ENCODE measurements at places on chromosomes 6 and 20.
A peak's percentile ranks its signal among the peaks of the same experiment; 100 is the strongest.

GRCh38 chr6:15804164-15805154, 141.6 kb upstream of the DTNBP1 start:
- no peak for DNase-seq

DNA sequence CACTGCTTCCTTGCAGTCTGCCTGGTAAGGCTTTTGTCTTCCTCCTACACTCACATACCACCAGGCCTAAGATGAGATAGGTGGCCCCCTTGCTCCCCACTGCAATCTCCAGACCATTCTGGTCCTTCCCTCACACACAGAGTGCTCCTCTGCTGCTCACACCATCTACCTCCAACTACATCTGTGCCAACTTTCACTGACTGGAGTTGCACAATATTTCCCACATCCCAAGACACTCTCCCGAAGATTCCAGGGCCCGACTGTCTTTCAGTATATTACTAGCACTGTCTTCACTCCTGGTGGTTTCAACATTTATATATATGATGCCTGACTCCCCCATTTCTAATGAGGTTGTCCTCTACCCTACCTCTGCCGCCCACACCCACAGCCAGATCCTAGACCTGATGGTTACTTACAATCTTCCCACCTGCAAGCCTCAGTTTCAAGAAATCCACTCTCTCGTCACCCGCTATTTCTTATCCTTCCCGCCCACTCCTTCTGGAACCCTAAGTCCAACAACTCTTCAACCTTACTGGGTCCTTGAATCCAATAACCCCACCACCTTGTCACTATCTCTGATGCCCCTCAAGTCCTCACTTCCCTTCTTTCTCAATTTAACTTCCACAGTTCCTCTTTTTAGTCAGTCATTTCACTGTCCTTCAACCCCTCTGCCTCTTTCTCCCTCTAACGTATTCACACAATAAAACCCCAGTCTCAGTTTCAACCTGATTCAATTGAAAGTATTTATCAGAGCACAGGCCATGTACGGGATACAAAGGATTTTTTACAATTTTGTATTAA, 21.6 kb downstream of the RALGAPA2 start:
- DNase-seq = no peak

GRCh38 chr6:46637145-46637544, 15.5 kb downstream of the CYP39A1 start:
- DNase-seq = no peak

- DNase-seq = no peak
These were observed 65.3 kb upstream of the SNX9 start for GRCh38 chr6:157757430-157758403.

- DNase-seq = no peak
These were observed 68.9 kb downstream of the PERP start for GRCh38 chr6:138038142-138038870.

DNA sequence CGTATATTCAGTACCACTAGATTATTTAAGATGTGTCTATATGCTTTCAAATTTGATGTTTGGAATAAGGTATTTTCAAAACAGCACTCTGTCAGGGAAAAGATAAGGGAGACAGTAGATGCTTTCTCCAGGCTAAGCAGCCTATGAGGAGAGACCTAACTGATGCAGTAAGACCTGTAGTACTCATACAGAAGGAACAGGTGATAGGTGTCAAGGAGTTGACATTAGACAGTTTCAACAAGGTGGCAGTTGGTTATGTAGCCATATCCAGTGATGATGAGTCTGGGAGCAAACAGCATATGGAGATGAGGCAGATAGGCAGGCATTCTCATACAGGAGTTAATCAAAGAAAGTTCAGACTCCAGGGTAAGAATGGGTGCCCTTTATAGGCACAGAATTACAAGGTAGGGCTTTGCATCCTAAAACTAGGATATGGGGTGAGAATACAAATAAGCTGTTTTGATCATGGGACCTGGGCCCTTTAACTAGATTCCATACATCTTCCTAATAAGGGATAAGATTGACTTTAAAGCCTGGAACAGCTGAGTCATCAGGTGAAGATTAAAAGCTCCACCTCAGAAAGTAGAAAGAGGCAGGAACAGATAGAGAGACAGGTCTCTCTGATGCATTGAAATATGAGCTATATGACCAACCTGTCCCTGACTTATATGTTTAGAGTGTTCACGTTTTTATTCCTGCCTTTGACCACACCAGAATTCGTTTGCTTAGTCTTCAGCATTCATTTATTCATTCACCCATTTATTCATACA, 7.9 kb downstream of the RSPH4A start:
- DNase-seq = no peak

- no peak for DNase-seq
These were observed 30.5 kb downstream of the UBD start for GRCh38 chr6:29528988-29529560.

DNA sequence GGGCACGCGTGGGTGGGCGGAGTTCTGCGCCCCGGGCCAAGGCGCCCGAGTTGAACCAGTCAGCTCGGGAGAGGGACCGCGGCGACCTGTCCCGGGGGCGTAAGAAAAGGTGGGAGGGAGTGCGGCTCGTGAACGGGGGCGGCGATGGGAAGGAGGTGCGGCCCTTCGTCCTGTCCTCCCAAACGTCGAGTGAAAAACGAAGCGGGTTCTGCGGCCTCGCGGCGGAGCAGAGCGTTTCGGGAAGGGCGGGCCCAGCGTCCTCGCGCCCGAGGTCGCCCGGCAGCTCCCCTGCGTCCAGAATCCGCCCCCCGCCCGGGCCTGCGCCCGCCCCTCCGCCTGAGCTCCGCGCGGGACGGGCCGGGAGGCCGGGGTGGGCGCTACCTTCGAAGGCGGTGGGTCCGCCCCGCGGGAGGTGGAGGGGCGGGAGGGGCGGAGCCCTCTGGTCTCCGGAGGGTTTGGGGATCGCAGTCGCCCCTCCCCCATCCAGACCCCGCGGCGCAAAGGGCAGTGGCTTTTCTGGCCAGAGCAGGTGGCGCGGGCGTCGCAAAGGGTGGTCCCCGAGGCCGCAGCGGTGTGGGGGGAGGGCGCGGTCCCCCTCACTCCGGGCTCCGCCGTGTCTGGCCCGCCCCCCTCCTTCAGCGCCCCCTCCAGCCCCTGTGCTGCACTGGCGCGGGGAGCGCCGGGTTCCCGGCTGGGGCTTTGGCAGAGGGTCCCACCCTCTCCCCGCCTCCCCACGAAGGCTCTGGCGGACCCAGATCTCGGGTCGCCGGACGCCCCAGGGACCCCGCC, 838 bp downstream of the STMN3 start:
- no peak for DNase-seq

DNA sequence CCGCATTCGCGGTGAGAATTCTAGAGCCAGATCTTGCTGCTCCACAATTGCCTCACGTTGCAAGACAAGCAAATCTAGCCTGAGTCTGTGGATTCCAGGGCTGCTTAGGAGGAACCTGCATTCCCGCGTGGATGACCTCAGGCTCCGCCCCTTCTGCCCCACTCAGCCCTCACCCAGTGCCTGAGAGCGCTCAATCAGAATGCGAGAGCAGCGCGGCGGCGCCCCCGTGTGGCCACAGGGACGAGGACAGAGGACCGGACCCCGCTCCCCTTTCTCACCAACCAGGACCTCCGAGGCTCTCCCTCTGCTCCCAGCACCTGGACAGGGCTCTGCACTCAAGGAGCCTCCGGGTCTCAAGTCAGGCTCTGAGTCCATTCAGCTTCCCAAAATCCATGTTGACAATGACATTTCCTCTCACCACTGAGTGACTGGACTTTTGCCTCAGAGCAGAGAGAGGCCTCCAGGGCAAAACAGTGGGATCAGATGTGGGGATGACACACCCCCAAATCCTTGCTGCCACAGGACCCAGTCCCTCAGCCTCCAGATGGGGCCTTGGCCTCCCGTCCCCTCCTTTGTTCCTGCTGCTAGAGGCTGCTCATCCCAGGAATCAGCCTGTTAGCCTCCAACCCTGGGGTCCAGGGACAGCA, 52.0 kb downstream of the RPP21 start:
- DNase-seq = peak; percentile 79

- DNase-seq = no peak
These were observed 3.2 kb downstream of the DEF6 start for GRCh38 chr6:35300848-35301247.

DNA sequence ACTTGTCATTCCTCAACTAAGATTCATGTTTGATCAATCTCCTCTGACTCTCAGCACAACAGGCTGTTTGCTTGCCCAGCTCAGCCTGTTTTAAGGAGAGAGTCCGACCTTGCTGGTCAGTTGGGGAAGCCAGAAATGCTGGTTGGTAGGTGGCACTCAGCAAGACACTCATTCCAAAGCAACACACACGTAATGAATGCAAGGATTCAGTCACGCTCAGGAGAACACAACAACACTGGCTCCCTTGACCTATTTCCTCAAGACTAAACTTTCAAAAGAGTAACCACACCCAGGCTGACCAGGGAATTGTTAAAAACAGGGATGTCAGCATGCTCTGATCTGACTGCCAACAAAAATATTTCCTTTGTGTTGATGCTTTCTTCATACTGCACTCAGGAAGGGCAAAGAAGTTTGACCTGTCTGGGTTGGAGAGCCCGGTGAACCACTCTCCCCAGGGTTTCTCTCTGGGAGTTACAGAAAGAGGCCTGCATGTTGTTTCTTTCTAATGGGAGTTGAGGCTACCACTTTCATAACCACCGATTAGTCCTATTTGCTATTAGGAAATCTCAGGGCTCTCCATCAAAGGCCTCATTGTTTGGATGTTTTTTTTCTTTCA, 25.6 kb upstream of the PREP start:
- no peak for DNase-seq

DNA sequence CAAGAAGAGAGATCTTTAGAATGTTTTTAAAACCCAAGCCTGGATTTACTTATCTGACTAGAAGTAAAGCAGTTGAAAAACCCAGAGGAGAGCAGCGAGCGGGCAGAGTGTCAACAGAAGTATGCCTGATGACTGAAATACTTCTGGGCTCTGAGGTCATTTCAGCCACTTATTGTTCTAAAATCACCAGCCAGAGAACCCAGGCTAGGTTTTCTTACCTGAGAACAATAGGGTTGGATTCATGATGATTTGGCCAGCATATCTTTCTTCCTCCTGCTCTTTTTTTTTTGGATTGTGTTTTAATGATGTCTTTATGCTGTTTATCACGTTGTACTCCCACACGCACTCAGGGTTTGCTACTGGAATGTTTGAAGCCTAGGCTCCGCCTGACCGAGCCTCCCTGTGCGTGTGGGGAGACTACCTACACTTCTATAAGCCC, 63.0 kb upstream of the KIF25 start:
- no peak for DNase-seq

GRCh38 chr6:110287462-110288341, 70.4 kb downstream of the METTL24 start:
- no peak for DNase-seq

DNA sequence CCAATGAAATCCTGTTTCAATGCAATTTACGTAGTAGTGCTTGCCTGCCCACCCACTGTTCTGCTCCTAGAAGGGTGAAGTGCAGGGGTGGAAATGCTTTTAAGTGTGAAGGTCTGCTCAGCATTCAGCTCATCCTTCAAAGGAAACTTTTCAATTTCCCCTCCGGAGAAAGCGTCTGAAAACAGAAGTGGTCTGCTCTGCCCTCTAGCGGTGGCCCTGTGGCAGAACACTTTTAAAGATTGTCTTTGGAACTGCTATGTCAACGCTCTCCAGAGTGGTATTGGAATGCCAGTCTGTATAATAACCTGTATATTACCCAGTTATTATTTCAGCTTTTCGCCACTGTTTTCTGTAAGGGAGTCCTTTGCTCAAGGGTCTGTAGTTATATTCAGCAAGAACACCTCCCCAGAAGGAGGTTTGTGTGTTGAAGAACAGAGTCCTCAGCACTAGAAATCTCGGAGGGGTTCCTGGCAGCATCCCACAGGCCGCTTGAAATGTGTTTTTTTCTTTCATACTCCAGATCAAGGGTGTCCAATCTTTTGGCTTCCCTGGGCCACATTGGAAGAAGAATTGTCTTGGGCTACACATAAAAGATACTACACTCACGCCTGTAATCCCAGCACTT, 63.1 kb upstream of the KLHL31 start:
- peak; percentile 31 for DNase-seq

GRCh38 chr20:1166948-1167720, 17.6 kb downstream of the TMEM74B start:
- DNase-seq = no peak

Data from neuronal stem cell (in vitro differentiated cells).